ENCODE measurements at places on chromosomes 11 and 22. TPM values are rescaled to one million over a fixed set of nuclear protein-coding genes. Genes with fewer than 3 reads are reported as not detected.

DNA sequence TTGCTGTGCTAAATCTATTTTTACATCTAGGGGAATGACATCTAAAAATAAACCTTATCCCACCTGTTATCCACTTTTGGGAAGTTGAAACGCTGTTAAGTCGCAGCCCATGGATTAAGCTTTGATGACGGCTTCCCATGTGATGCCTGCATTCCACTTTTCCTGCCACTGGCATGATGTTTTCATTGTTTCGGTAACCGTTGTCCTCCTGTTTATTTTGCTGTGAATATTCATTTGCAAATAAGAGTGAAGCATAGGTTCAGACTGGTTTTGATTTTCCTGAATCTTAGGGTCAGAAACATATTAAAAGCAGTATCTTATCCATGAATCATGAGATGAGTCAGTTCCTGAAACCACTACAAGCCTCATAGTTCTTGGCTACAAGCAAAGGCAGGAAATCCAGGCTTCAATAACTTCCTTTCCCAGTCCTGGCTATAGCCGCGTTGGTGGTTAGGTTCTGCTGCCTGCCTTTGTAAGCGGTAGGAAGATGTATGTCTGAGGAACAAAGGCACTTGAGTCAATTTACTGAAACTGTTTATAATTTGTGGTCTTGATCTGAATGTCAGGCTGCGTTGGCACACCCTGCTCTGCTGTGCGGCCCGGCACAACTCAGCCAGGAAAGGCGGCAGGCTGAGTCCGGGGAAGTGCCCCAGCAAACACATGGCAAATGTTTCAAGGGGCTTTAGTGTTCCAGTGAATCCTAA is 19.4 kb downstream of the TEAD1 start:
- H3K27ac ChIP-seq: no peak overlapping the region
- DNase-seq: no peak
- peaks cover 47% of the 10 kb centered on the region for H3K4me1 ChIP-seq
- no peak overlapping the region for H3K4me3 ChIP-seq

The SMC1B gene
- not detected for total RNA-seq

The TRPM5 gene
- total RNA-seq: 0.11 TPM

The PDE2A gene
- 3.4 TPM for total RNA-seq

DNA sequence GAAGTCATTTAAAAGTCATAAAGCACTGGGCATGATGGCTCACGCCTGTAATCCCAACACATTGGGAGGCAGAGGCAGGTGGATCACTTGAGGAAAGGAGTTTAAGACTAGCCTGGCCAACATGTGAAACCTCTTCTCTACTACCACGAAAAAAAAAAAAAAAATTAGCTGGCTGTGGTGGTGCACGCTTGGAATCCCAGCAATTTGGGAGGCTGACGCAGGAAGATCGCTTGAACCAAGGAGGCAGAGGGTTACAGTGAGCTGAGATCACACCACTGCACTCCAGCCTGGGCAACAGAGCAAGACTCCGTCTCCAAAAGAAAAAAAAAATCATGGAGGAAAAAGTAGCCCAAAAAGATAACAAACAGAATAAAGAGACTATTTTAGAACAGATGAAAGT is 42.2 kb downstream of the NUP98 start:
- no peak overlapping the region for H3K4me3 ChIP-seq
- H3K27ac ChIP-seq: no peak overlapping the region
- no peak for DNase-seq
- H3K4me1 ChIP-seq: no peaks in the 10 kb centered on the region
- peaks cover 16% of the 10 kb centered on the region for H3K36me3 ChIP-seq
- no peaks in the 10 kb centered on the region for H3K27me3 ChIP-seq

DNA sequence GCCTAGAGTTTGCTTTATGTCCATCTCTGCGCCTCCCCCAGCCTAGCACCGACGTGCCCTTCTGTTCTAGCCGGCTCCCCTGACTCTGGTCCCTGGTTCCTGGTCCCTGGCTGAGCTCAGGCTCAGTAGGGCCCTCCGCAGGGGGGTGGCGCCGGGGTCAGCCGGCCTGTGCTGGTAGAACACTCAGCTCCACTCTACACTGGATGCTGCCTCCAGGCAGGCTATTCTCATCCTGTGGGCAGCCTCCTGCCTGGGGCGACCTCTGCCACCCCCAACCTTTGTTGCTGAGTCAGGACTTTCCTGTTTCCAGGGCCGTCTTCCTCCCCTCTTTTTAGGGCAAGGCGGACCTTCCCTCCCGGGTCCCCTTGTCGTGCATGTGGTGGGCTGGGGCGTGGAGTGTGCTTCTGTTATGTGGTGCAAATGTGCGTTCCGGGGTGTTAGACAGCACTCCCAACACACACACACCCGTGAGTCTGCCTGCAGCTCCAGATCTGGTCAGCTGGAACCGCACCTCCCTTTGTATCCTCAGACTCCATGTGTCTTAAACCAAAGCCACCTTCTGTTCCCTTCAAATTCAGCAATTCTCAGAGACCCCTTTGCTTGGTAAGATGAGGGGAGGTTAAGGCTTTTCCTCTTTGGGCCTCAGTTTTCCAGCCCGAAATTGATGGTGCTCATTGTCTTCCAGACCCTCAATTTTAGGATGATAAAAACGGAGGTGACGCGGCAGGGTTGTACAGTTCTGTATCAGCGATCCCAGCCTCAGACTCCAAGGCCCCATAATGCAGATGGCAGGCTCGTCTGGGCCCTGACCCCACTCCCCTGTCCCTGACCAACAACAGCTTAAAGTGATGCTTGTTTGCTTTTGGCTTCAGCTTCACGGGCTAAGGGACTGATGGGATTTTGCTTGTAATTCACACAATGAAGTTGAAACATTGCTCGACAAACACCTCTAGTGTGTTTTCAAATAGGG is 1327.9 kb downstream of the BRD1 start:
- no peak for DNase-seq
- H3K27ac ChIP-seq: no peak overlapping the region
- peaks cover 32% of the 10 kb centered on the region for H3K4me1 ChIP-seq

DNA sequence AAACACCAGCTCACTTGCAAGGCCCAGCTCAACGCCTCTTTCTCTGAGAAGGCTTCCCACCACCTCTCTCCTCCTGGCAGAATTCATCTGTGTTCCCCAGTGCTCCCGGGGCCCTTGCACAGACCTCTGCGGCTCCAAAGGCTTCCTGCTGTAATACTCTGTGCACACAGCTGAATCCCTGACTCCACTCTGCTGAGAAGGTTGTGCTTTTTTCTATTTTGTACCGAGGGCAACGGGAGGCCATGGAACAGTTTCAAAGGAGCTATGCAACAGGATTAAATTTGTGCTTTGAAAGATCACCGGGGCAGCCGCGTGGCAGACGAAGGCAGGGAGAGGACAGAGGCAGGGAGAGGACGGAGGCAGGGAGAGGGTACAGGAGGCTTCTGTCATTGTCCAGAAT is 49.2 kb upstream of the SYT7 start:
- H3K36me3 ChIP-seq: no peaks in the 10 kb centered on the region
- no peak for DNase-seq
- H3K27me3 ChIP-seq: no peaks in the 10 kb centered on the region
- H3K27ac ChIP-seq: no peak overlapping the region
- H3K4me3 ChIP-seq: no peak overlapping the region
- H3K4me1 ChIP-seq: peaks cover 21% of the 10 kb centered on the region

The PPP2R1B gene
- 86.2 TPM for total RNA-seq

The SAA2 gene
- not detected for total RNA-seq

GRCh38 chr11:26905368-26905767 is 88.5 kb upstream of the FIBIN start:
- H3K36me3 ChIP-seq: no peaks in the 10 kb centered on the region
- no peak for DNase-seq
- no peak overlapping the region for H3K4me3 ChIP-seq
- no peaks in the 10 kb centered on the region for H3K4me1 ChIP-seq
- H3K27ac ChIP-seq: no peak overlapping the region

DNA sequence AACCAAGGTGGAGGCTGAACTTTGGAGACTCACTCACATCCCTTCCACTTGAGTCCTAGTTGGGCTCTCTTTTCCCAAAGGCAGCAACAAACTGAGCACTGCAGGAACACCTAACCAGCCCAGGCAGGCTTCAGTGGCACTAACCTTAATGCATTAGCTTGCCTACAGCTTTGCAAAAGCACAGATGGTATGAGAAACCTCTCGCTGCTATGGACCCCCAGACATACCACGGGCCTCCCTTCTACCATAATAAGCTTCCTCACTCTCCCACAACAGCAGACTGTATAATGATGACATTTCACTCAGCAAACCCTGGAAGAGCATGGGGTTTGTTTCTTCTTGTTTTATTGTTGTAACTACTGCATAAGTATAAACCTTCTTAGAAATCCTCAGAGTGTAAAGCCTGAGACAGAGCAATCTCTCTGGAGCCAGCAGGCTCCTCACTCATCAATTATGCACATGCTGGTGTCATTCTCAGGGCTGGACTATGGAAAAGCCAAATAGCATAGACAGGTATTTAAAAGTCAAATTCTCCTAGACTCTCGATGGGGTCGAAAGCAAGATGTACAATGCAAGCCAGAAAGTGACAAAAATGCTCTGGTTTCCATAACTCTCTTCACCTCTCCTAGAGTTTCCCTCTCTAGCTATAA is 167.6 kb downstream of the NXPE2 start:
- H3K4me1 ChIP-seq: peaks cover 5% of the 10 kb centered on the region
- DNase-seq: no peak
- H3K4me3 ChIP-seq: no peak overlapping the region
- H3K27me3 ChIP-seq: no peaks in the 10 kb centered on the region

Measured in H1 (cell line).